Stimulated activated naive CD8-positive, alpha-beta T cell treated with anti-CD3 and anti-CD28 coated beads, Interleukin-15, Interleukin-2, amounts not matched to agents 100 U/mL and 50 U/mL, for 24 hours (primary cell): ENCODE measurements at places on chromosomes 1 and 21.

DNA sequence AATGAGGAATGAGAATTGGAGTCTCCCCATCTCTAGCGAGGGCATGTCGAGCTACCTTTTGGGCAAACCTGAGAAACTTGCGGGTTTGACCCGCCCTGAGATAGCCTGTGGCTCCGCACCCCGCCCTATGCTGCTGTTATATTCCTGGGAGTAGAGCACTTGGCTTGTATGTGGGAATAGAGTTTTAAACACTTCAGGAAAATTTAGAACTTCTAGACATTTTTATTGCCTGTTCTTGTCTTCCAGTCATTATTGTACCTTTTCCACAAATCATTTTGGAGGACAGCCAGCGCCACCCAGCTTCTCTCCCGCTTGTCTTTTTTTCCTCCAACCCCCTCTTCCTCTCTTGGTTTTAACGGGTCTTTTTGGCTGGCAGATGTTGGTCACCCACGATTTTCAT is 738 bp downstream of the GNPAT start:
- DNase-seq: peak; percentile 13

GRCh38 chr21:44706706-44707581 is 4.4 kb downstream of the TSPEAR start:
- DNase-seq: no peak

- DNase-seq: no peak
These were observed 56.0 kb downstream of the ZMYM4 start for GRCh38 chr1:35324486-35324885.

DNA sequence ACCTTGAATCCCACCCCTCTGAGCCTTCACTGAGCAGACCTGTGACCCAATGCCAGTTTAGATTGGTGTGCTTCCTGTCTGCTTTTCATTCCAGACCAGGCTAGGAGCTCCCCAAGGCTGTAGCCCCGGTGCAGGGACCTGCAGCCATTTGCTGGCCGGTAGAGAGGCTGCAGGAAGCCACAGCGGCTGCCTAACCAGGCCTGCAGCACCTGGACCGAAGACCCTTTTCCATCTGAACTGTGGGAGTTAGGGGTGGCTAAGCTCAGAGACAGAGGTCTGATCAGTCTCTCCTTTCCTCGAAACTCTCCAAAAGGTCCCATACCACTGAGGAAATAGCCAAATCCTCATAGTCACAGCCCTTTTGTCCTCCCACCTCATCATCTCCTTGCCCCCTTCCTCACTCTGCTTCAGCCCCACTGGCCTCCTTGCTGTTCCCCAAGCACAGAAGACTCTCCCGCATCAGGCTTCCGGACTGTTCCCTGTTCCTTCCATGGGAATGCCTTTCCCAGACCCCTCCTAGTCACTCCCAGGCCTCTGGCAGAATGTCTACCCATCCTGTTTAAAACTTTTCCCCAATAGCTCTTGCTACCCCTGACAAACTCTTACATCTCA is 674 bp upstream of the TTC4 start:
- DNase-seq: no peak

DNA sequence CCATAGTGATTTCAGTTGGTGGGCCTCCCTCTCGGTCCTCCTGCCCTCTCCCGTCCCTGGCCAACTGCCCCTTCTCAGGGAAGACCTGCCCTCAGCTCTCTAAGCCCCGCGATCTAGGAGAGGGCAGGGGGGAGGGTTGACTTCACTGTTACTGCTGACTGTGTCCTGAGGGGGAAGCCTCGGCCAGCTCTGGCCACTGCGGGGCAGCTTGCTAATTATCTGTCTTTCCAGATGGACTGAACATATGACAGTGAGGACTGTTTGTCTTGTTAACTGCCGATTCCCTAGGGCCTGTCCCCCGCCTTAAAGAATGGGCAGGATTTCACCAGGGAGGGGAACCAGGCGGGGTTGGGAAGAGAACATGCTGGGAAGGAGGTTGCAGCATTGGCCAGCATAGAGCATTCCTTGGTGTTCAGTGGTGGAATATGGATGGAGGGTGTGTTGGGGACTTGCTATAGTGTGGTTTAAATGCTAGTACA is 22.9 kb downstream of the NIPAL3 start:
- no peak for DNase-seq

DNA sequence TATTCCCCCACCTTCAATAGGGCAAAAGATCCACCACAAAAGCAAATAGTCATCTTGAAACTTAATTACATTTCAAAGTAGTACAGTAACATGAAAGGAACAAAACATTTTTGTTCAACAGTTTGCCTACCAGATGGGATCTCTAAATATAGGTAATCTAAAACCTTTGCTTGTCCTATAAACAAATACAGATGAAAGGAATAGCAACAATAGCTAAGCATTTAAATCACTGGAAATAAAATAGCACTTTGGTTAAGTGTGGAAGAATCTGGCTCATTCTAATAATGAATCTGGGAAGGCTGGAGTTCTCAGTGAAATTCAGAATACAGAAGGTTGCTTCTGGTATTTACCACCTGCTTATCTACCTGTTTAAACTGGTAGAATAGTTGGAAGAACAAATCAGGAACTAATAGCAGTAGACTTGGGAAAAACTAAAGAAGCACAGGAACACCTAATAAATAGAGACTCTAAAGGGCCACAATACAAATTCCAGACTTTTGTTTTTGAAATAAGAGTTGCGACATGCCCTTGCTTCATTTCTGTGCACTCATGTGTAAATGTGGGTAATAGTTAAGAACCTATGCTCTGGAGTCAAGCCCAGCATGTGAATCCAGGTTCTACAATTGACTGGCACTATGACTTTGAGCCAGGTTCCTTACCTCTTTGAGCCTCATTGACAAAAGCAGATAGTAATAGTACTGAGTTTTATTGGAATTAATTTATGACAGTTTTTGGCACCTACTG is 2.3 kb upstream of the LYPLAL1 start:
- DNase-seq: no peak

DNA sequence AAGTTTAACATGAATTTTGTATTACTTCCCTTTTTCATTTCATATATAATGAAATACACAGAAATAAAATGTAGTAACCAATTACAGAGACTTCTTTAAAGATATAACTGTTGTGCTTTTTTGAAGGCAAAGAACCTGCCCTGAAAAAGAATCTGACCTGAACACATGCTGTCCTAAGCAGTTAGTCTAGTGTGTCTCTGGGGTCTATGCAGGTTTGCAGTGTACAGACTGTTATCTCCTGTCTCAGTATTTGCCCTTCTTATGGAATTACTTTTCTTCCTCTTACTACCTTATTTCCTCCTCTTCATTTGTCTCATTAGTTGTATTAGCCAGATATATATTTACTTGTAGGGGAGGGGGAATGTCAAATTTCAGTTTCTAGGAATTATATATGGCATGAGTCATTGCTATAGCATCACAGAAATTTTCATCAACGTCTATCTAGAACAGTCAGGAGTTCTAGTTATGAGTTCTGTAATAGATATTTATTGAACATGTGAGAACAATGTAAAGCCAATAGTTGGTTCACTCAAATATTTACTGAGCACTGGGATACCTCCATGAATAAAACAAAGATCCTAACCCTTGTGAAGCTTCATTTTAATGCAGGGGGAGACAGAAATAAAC is 28.4 kb upstream of the PLEKHO1 start:
- DNase-seq: no peak

GRCh38 chr1:31429583-31429982 is 16.6 kb downstream of the SERINC2 start:
- DNase-seq: no peak

- no peak for DNase-seq
These were observed 106.3 kb upstream of the CSF3R start for GRCh38 chr1:36588972-36589371.

- DNase-seq: no peak
These were observed 106.8 kb upstream of the ATP1A1 start for GRCh38 chr1:116265931-116266863.

DNA sequence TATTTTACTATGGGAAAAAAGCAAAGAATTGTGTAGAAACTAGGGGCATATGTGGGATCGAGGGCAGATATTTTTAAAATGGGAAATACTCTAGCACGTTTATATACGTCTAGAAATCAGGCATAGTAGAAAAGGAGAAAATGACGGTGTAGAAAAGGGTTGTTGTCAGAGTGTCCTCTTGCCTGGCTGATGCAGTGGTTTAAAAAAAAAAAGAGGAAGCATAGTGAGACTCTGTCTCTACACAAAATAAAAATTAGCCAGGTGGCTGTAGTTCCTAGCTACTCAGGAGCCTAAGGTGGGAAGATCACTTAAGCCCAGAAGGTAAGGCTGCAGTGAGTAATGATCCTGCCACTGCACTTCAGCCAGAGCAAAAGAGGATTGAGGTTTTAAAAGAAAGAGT is 64.7 kb upstream of the LRRC7 start:
- DNase-seq: no peak
